Activated CD8-positive, alpha-beta T cell treated with anti-CD3 and anti-CD28 coated beads for 36 hours (primary cell): ENCODE measurements at places on chromosomes 5 and 9. TPM values are rescaled to one million over a fixed set of nuclear protein-coding genes. Genes with fewer than 3 reads are reported as not detected.

DNA sequence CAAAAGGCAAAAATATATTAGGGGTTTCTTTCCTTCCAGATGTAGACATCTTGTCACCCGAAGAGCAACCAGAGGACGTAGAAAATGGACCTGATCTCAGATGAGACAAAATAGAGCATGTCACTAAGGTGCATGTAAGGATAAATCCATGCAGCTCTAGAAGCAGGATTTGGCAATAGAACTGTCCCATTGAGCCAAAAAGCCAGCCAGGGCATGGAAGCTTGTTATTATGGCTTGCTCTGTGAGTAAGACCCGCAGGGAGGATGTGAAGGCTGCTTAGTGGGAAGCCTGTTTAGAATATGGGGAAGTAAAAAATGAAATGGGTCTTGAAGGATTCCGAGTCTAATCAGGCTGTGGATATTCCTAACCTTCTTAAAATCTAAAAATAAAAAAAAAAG, 165.6 kb upstream of the MPDZ start:
- H3K27me3 ChIP-seq = no peaks in the 10 kb centered on the region
- no peaks in the 10 kb centered on the region for H3K36me3 ChIP-seq
- DNase-seq = no peak
- H3K4me1 ChIP-seq = no peaks in the 10 kb centered on the region
- H3K27ac ChIP-seq = no peak overlapping the region
- no peak overlapping the region for H3K4me3 ChIP-seq

GRCh38 chr5:103207011-103207410, 51.6 kb upstream of the MACIR start:
- peaks cover 30% of the 10 kb centered on the region for H3K36me3 ChIP-seq
- H3K27ac ChIP-seq = no peak overlapping the region

Gene SELENOP
- total RNA-seq = not detected

Gene OR1J1
- total RNA-seq = not detected
